ENCODE measurements at places on chromosomes 5 and 9.

GRCh38 chr9:133955821-133956411 lies 36.2 kb downstream of the VAV2 start:
- peak; percentile 86 for DNase-seq

DNA sequence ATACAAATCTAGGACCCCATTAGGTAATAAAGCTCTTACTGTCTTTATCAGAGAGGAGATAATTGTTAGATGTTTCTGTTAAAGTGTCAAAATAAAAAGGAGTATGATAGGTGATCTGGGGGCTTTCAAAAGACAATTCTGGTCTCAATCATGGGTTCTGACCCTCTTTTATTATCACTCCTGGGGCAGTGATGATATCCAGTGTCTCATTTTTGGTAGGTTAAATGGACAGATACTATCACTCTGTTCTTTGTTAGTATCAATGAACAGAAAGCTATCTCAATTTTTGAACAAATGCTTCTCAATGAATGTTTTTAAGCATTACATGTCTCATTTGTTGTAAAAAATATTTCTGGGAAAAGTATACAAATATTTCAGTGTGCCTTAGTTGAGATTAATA lies 405.9 kb downstream of the MLLT3 start:
- DNase-seq = no peak

DNA sequence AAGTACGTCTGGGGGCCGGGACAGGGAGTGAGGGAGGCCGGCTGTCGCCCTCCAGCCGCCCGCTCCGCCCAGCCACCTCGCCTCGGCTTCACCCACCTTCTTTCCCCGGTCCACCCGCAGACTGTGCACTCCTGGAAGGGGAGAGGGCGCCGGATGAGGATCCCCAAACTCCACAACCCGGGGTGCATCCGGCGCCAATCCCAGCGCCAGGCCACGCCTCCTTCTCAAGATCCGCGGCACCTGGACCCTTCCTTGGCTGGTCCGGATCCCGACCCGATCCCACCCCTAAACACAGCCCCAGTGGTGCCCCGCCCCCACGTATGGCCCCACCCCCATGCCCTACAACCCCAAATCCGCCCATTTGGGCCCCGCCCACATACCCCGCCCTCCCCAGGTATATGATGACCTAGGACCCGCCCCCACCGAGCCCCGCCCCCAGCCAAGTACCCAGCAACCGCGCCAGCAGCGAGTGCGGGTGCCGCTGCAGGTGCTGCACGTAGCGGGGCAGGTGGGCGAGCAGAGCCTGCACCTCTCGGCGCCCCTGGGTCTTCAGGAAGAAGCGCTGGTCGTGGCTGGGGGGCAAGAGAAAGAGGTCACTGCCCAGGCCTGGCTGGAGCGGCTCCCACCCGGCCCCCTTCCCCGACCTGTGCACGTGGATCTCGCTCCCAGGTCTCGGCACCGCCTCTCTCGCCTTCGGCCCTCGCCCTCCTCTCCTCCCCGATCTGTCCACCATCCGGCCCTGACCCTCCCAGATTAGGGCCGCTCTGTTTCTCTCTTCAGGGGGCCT lies 3.2 kb downstream of the PIP5KL1 start:
- no peak for DNase-seq

GRCh38 chr5:154199671-154200220 lies 9.2 kb downstream of the GALNT10 start:
- no peak for DNase-seq

GRCh38 chr5:174222891-174223290 lies 177.4 kb downstream of the NSG2 start:
- DNase-seq = no peak

- DNase-seq = peak; percentile 36
Observed at GRCh38 chr5:39072925-39073766, 1.1 kb downstream of the RICTOR start.

DNA sequence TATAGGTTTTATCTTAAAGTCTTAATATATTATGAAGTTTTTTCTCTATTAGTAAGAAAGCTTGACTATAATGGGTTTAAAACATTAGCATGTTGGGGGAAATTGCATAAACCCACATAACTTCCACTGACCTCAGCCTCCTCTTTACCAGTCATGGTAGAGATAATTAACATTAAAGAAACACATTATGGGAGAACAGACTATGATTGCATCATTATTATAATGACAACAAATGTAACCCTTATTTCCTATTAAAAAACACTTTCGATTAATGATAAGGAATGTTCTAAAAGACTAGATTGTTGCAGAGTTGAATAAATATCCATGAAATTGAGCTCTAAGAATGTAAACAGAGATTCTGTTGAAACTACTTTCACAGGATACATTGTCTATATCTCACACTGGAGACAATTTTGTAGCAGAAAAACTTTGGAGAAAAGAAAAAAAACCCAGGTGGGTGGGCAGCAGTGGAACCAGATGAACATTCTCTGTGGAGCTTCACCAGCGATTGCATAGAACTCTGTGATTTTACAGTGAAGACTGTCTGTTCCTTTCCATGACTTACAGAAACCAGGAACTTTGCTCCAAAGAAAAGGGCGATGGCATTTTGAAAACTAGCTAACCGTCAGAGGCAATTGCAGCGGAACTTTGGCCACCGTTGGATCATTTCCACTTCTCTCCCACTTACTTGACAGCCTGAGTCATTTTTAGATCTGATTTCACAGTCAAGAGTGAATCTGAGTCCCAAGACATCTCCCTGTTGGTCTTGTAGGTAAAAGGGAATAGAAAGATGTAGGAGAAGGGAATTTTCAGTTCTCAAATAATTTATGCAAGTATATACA lies 21.0 kb upstream of the ERAP2 start:
- DNase-seq = no peak

GRCh38 chr5:93404246-93404645 lies 176.8 kb downstream of the NR2F1-AS1 start:
- DNase-seq = no peak

- no peak for DNase-seq
Observed at GRCh38 chr5:115452536-115453235, 91.9 kb downstream of the FEM1C start.

DNA sequence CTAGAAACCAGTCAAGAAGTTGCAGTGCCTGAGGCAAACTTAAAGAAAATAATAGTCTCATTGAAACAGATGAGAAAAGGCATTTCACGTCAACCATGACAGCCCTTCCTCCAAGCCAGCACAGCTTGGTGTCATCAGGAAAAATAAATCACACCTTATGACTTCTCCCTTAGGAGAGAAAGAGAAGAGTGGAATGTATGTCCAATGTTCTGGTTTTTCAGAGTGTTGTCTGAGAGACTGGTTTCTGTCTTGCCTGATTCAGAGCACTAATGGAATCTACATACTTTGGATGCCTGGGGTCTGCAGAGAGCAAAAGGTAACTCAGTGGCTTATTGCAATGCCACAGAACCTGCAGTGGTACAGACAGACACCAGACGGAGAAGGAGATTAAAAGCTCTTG lies 105.5 kb upstream of the PDE4D start:
- DNase-seq = no peak

- no peak for DNase-seq
Observed at GRCh38 chr5:31427013-31427723, 104.7 kb downstream of the DROSHA start.

DNA sequence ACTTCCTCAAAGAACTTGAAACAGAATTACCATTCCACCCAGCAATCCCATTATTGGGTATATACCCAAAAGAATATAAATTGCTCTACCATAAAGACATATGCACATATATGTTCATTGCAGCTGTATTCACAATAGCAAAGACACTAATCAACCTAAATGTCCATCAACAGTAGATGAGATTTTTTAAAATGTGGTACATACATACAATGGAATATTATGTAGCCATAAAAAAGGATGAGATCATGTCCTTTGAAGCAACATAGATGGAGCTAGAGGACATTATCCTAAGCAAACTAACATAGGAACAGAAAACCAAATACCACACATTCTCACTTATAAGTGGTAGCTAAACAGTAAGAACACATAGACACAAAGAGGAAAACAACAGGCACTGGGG lies 28.1 kb upstream of the ZNF462 start:
- no peak for DNase-seq
